Muscle of arm (tissue), 14 donors: ENCODE measurements at places on chromosomes 2 and 18. TPM values are rescaled to one million over a fixed set of nuclear protein-coding genes. Genes with fewer than 3 reads are reported as not detected.

SERPINB10 gene
- polyA plus RNA-seq: not detected

DSG1 gene
- not detected for polyA plus RNA-seq

MOGAT1 gene
- not detected for polyA plus RNA-seq

USP40 gene
- 41.0 TPM for polyA plus RNA-seq

DPYSL5 gene
- 18.4 TPM for polyA plus RNA-seq

SOX11 gene
- polyA plus RNA-seq: 26.6 TPM

TDRD15 gene
- polyA plus RNA-seq: not detected

ANO7 gene
- polyA plus RNA-seq: 10.2 TPM

LOXHD1 gene
- 3.0 TPM for polyA plus RNA-seq

MGAT4A gene
- 6.8 TPM for polyA plus RNA-seq

KIAA2012 gene
- 0.27 TPM for polyA plus RNA-seq

PLCL1 gene
- 17.0 TPM for polyA plus RNA-seq

PRKRA gene
- 54.1 TPM for polyA plus RNA-seq

CTNNA2 gene
- polyA plus RNA-seq: 1.4 TPM

HYCC2 gene
- 9.3 TPM for polyA plus RNA-seq

SERPINB3 gene
- not detected for polyA plus RNA-seq

LHCGR gene
- 0.23 TPM for polyA plus RNA-seq

CHRND gene
- polyA plus RNA-seq: 134 TPM

REG3A gene
- polyA plus RNA-seq: not detected

CCDC68 gene
- 0.73 TPM for polyA plus RNA-seq

SLC38A11 gene
- polyA plus RNA-seq: 0.45 TPM

GREB1 gene
- polyA plus RNA-seq: 18.8 TPM

ACTG2 gene
- polyA plus RNA-seq: 4.6 TPM

ADAM17 gene
- 30.0 TPM for polyA plus RNA-seq

DAW1 gene
- polyA plus RNA-seq: not detected

WDFY1 gene
- 31.9 TPM for polyA plus RNA-seq

RBM44 gene
- 1.3 TPM for polyA plus RNA-seq

PPP1CB gene
- 116 TPM for polyA plus RNA-seq

ALKAL2 gene
- 1.6 TPM for polyA plus RNA-seq

PROKR1 gene
- 1.1 TPM for polyA plus RNA-seq

MERTK gene
- 4.3 TPM for polyA plus RNA-seq

TRAPPC8 gene
- 35.9 TPM for polyA plus RNA-seq

SKA1 gene
- 4.7 TPM for polyA plus RNA-seq

CYBRD1 gene
- 89.4 TPM for polyA plus RNA-seq

FAM98A gene
- 37.2 TPM for polyA plus RNA-seq

GKN2 gene
- not detected for polyA plus RNA-seq

KLHL14 gene
- 0.21 TPM for polyA plus RNA-seq

SLC4A5 gene
- 2.7 TPM for polyA plus RNA-seq

AP1S3 gene
- polyA plus RNA-seq: 1.5 TPM

SOWAHC gene
- 7.0 TPM for polyA plus RNA-seq

ZSWIM2 gene
- polyA plus RNA-seq: not detected

MPV17 gene
- polyA plus RNA-seq: 57.0 TPM

ERICH2 gene
- polyA plus RNA-seq: 0.80 TPM

LCT gene
- 0.06 TPM for polyA plus RNA-seq

DNAJC5G gene
- polyA plus RNA-seq: 0.14 TPM

CSRNP3 gene
- 10.5 TPM for polyA plus RNA-seq

SAG gene
- 0.11 TPM for polyA plus RNA-seq

RTP5 gene
- polyA plus RNA-seq: not detected

SEMA4C gene
- 29.1 TPM for polyA plus RNA-seq

BBS5 gene
- 19.3 TPM for polyA plus RNA-seq

IL36RN gene
- polyA plus RNA-seq: not detected

NR4A2 gene
- 1.6 TPM for polyA plus RNA-seq

MATN3 gene
- 1.0 TPM for polyA plus RNA-seq

HES6 gene
- polyA plus RNA-seq: 11.3 TPM

ZBTB14 gene
- 9.9 TPM for polyA plus RNA-seq

PGAP1 gene
- polyA plus RNA-seq: 20.0 TPM
